Stimulated activated CD4-positive, alpha-beta T cell treated with anti-CD3 and anti-CD28 coated beads, TNF-alpha, amount 100 ng/mL, for 48 hours (primary cell): ENCODE measurements at places on chromosomes 3 and 15.

DNA sequence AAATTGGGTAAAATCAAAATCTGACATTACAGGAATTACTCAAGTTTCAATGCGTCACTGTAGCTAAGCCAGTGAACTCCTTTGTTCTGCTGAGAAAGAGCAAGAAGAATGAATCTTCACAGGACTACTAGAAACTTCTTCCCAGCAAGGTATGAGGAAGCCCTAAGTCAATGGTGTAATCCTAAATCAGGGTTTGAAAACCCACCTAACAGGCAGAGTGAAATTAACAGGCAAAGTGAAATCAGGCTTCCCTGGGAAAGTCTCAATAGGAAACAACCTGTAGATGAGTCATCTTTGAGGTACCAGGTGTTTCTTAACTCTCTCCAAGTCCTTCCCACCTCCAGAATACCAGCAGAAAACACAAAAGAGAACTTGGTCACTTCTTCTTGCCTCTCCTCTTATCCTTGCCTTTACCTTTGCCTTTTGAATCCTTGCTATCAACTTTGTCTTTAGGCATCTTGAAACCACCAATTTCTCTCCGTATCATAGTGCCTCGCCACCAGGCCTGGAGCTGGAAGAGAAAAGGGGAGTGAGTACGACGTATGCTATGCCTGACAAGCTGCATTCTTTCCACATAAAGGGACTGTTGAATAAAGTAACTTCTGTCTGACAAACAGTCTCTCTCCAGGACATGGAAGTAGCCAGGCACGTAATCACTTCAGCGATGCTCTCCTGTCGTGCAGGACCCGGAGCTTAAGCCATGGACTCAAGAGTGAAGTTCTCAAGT lies 60.6 kb upstream of the RPL35A start:
- no peak for DNase-seq

- no peak for DNase-seq
Observed at GRCh38 chr3:51585197-51585596, 46.7 kb downstream of the RAD54L2 start.

DNA sequence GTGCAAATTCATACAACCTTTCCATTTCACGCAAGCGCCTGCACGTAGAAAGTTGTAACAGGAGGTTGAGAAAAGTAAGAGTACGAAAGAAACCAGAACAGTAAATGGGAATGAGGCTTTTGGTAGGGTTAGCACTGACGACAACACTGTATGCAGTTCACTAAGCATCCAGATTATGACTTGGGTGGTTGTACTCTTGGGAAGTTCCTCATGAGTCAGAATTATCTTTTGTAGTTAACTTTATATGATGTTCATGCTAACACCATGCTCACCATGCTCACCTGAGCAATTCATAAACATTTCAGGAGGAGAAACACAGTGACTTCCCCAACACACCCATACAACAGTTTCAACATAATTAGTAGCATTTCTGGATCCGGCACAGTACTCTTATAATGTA lies 3.0 kb upstream of the LPP start:
- DNase-seq, result no peak

DNA sequence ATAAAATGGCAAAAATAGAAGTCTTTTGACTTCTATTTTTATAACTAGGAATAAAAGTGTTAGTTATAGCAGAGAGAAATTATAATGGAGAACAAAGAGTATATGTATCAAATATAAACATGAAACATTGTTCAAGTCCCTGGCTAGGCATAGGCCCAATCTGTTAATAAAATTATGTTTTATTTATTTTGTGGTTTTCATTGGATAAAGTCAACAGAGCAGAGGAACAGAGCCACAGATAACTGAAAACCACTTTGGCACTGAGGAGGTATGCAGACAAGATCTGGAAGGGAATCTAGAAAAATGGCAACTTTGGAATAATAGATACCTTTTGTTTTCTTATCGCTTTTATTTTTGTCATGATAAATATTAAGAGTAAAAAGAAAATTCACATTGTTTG lies 50.4 kb upstream of the ICE2 start:
- no peak for DNase-seq

DNA sequence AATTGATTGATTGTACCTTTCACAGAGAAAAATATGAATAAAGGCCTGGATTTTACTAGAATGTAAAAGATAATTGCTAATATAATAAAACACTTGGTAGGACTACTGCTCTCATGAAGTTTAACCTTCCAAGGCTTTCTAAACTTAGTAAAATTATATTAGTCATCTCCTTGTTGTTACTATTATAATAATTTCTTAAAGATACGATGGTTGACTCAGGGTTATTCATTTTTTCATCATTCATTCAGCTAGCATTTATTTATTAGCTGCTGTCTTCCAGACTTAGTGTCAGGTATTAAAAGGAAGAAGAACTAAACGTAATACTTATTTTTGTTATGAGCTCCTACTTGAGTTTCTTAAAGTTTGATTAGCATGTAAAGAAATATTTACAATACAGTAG lies 771.6 kb upstream of the NR2F2 start:
- DNase-seq, result no peak

DNA sequence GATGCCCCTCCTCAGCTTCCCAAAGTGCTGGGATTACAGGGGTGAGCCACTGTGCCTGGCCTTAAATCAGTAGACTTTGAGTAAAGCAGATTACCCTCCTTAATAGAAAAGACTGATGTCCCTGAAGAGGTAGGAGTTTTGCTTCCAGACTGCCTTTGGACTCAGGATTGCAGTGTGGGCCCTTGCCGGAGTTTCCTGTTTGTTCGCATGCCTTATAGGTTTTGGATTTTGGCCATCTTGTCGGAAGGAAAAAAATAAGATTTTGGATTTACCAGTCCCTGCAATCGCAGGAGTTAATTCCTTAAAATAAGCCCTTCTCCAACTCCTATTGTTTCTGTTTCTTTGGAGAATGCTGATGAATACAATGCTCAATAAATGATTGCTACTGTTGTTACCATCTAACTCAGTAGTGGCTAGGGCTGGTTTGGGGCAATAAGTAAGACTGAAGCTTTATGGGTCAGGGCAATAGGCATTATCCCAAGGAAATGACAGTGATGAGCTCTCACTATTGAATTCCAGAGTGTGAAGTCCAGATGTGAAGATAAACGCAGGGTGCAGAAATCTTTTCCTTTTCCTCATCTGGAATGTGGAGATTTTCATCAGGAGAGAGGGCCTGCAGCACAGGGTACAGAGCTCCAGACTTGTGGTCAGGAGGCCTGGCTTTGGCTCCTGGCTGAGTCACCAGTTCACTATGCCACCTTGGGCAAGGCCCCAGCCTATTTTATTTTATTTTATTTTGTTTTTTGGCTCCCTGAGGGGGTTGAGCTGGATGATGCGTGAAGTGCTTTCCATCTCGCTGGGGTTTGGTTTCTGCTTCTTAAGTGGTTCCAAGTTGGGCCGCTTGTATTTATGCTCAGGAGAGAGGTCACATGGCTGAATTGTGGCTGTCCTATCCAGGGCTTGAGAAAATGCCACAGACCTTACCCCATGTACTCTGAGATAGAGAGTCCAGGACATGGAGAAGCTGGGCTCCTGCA lies 25.3 kb downstream of the FOXL2 start:
- DNase-seq, result no peak

DNA sequence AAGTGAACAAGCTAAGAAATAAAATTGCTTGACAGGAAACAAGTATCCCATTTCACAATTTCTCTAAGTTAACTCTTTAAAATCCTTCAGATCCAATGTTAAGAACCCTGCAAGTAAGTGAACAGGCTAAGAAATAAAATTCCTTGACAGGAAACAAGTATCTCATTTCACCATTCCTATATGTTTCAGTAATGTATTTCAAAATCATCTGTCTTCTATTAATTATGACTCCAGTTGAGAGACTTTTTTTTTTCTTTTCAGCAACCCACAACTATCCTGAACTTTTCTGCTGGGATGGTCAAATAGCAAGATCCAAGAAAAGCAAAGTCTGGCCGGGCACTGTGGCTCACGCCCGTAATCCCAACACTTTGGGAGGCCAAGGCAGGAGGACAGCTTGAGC lies 2.4 kb upstream of the SLC12A6 start:
- no peak for DNase-seq

- no peak for DNase-seq
Observed at GRCh38 chr15:79130535-79131130, 40.1 kb upstream of the RASGRF1 start.

DNA sequence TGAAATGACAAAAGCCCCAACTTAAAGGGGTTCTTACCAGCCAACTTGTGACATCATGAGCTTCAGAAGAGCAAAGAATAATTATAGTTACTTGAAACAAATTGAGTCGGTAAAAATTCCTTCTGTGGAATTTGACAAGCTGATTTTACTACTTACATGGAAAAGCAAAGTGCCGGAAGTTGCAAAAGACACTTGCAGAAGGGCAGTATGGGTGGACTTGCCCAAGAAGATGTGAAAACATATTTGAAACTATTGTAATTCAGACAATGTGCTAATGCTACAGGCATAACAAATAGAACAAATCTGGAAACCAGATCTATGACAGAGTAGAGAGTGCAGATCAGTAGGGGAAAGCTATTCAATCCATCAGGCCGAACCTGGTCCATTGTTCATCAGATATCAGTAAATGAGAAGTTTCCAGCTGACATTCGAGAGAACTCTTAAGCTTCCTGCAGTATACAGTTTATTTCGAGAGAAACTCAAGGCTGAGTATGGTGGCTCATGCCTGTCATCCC lies 2.5 kb upstream of the KIF7 start:
- no peak for DNase-seq

DNA sequence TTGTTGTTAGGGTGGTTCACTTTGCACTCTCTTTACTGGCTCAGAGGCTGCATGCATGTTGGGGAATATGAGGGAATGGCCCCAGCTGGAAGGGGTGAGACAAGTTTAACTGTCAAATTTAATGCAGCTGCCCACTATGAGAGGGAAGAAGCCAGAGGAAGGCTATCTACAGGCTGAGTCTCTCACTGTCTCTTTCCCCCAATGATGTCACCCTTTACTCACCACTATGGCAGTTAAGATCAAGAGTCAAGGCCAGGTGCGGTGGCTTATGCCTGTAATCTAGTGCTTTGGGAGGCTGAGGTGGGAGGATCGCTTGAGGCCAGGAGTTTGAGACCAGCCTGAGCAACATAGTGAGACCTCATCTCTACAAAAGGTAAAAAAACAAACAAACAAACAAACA lies 12.2 kb upstream of the RBMS3 start:
- no peak for DNase-seq

DNA sequence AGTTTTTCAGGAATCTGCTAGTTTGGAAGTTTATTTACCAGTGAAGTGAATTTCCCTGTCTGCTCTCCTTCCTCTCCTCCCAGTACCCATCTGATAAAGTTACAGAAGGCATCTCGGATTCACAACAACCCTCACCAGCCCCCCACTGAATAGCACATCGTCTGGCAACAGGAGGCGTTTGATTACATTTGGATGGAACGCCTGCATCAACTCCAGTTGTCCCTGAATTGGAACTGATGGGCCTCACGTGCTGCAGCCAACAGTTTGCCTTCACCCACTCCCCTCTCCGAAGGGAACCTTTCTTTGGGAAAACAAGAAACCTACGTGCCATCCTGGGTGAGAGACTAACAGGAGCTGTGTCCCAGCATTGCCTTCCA lies 59.5 kb upstream of the BCL6 start:
- DNase-seq, result no peak

GRCh38 chr3:61575893-61576292 lies 14.5 kb downstream of the PTPRG start:
- no peak for DNase-seq

DNA sequence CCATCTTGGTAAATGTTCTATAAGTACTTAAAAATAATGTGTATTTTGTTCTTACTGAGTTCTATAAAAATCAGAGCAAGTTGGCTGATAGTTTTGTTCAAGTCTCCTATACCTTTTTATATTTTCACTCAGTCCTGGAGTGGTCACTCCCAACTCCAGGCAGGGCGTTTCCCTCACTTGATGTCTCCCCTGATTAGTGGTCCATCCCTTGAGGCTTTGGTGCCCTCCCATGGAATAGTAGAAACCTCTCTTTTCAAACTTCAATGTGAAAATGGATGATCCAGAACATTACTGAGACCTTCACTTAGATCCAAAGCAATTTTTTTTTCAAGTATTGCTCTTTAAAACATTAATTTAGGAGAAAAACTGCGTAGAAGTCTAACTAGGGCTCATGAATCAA lies 25.0 kb upstream of the SCN10A start:
- DNase-seq, result no peak

GRCh38 chr3:60844256-60844655 lies 407.0 kb downstream of the FHIT start:
- no peak for DNase-seq

DNA sequence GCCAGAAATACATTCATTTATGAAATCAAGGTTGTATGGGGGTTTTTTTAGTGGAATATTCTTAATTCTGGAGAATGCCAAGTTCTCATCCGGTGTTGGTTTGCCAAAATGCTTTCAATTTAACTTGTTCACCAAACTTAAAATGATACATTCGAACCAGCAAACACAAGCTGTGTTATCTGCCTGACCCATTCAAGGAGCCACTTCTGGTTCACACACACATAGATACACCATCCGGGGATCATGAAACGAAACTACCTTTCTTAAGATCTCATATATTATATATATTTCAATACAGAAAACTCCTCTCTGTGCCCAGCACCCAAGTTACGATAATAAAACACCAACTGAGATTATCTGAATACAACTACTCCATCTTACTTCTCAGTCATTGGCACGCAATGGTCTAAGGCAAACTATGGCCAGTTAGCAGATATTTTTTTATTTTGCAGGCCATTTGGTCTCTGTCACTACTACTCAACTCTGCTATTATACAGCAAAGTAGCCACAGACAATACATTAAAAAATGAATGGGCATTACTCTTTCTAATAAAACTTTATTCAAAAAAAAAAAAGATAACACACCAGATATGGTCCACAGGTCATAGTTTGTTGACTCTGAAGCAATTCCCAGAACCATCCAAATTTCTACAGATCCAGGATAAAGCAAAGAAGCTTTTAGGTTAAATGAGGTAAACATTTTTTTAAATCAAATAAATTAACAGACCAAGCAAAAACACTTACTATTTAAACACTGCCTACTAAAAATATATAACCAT lies 89.6 kb downstream of the TBL1XR1 start:
- DNase-seq, result no peak
